ENCODE measurements at places on chromosomes 11 and 22.

DNA sequence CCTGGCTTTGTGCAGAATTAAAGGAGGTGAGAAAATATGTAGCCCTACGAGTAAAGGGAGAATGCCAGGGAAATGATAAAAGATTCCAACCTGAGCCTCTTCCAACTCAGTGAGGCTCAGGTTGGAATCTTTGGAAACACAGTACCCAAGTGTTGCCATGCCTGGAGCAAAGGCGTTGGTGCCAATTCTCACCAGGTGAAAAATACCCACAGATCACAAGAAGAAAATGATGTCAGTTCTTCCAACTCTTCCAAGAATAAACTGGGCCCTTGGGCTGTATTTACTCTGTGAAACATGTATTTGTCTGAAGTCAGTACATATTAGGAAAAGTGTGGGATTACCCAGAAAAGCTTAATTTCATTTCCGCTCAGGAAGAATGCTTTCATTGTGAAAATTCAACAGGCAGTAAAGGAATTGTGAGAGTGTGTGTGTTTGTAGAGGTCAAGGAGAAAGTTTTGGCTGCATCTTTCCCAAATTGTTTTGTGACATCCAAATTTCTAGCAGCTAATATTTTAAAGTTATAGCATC lies 235.3 kb upstream of the MPPED2 start:
- DNase-seq: no peak

DNA sequence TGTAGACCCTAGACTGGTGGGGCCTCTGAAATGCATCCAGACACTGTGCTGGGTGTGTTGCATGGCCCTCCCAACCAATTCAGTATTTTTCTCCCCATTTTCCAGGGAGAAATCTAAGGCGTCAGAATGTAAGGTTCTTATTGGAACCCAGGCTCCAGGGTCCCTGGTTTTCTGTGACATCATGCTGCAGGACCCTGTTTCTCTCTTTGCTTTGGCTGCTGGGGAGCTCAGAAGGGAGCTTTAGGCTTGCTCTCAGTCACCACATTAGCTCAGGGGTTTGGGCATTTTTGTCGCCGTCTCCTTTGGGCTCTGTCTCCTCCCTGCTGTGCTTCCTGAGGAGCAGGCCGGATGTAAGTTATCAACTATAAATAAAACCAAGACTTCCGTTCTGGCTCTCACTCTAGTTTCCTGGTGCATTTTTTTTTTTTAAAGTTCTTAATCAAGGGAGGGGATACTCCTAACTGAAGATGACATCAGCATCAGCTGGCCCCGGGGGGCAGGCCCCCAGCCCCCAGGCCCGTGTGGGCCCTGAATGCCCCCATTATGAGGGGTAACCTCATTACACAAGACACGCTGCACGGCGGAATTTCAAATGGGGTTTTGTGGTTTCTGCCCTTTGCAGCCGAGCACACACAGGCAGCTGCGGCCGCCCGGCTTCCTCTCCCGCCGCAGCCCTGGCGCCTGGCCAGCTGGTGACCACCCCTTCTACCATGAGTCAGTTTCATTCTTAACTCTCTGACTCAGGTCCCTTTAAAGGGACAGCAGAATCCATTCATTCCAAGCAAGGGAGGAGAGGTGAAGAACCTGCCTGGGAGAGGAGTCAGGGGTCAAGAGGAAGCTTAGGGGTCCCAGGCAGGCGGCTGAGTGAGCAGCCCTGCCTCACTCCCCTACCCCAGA lies 3.2 kb downstream of the MYEOV start:
- peak; percentile 51 for DNase-seq

DNA sequence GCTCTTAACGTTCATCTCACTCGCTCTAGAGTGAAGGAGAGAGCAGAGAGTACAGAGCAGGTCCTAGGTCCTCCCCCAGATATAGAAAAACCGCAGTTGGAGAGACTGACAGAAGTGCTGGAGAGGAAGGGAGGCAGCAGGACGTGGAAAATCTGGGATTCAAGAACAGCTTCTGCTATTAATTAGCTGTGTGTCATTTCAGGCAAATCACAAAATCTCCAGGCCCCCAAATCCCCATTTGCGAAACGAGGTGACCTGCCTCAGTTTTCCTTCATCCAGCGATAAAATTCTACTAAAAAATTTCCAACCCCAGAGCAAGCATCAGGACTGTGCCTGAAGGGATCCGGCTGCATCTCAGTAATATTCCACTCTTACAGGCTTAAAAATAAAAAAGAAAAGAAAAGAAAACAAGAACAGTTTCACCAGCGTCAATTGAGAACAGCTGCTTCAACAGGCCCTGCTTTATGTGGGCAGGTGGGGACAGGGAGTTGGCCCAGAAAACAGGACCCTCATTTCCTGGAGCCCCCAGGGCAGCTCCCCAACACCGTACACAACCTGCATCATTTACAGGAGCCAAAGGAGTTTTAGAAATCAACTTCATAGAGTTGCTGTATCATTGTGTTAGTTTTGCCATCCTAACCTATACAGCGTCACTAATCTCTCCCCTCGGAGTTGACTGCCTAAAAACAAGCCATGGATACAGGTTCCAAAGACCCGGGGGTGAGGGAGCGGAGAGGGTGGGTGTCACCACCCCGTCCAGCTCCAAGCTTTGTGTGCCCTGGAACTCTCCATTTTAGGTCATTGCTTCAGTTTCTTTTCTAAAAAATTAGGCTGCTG lies 2.3 kb upstream of the MALAT1 start:
- DNase-seq: no peak

GRCh38 chr11:84685976-84686375 lies 941.2 kb downstream of the DLG2 start:
- no peak for DNase-seq

GRCh38 chr11:116703421-116703820 lies 69.4 kb downstream of the BUD13 start:
- no peak for DNase-seq

- DNase-seq: no peak
These were observed 44.6 kb downstream of the LMO2 start for GRCh38 chr11:33847251-33847650.

DNA sequence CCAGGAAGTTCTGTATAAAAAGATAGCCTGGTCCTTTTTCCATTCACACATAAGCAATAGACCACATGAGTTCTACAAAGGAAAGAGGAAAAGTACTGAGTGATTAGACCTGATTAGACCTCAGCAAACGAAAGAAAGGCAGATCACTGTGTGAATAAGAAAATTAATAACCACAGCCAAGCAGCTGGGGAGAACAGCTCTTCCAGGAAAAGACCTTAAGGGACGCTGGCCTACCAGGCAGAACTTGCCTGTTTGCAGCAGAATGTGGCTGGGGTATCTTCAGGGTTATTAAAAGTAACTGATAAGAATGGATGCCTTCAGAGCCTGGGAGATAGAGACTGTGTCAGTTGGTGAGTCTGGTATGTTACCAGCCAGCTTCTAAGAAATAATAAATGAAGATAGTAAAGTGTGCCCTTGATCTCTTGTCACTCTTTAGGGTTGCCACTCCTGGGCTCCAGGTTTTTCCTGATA lies 172.9 kb downstream of the DBX1 start:
- no peak for DNase-seq

- DNase-seq: no peak
These were observed 3.1 kb downstream of the CERK start for GRCh38 chr22:46734830-46735453.

- no peak for DNase-seq
These were observed 1.3 kb downstream of the WEE1 start for GRCh38 chr11:9574622-9575259.

DNA sequence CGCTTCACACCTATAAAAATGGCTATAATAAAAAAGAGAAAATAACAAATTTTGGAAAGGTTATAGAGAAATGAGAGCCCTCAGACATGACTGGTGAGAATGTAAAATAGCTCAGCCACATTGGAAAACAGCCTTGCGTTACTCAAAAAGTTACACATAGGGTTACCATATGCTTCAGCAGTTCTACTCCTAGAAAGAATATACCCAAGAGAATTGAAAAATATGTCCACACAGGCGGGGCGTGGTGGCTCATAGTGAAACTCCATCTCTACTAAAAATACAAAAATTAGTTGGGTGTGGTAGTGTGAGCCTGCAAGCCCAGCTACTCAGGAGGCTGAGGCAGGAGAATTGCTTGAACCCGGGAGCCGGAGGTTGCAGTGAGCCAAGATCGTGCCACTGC lies 7.6 kb upstream of the JHY start:
- DNase-seq: no peak

DNA sequence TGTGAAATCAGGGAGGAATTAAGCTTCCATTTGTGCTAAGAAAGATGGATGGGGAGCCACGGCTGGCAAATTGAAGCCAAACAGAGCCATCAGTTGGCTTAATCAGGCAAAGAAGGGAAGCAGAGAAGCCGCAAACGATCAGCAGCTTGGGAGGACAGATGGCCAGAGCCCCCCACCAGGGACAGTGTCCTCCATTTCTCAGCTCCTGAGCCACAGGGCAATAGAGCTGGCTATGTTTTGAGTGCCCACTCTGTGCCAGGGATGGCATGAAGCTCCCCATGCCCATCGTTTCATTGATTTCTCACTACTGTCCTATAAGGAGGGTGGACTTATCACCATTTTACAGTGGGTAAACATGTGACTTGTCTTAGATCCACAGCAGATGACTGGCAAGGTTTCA lies 126.3 kb upstream of the ASPHD2 start:
- no peak for DNase-seq

GRCh38 chr22:50612528-50613221 lies 12.1 kb downstream of the MAPK8IP2 start:
- no peak for DNase-seq

DNA sequence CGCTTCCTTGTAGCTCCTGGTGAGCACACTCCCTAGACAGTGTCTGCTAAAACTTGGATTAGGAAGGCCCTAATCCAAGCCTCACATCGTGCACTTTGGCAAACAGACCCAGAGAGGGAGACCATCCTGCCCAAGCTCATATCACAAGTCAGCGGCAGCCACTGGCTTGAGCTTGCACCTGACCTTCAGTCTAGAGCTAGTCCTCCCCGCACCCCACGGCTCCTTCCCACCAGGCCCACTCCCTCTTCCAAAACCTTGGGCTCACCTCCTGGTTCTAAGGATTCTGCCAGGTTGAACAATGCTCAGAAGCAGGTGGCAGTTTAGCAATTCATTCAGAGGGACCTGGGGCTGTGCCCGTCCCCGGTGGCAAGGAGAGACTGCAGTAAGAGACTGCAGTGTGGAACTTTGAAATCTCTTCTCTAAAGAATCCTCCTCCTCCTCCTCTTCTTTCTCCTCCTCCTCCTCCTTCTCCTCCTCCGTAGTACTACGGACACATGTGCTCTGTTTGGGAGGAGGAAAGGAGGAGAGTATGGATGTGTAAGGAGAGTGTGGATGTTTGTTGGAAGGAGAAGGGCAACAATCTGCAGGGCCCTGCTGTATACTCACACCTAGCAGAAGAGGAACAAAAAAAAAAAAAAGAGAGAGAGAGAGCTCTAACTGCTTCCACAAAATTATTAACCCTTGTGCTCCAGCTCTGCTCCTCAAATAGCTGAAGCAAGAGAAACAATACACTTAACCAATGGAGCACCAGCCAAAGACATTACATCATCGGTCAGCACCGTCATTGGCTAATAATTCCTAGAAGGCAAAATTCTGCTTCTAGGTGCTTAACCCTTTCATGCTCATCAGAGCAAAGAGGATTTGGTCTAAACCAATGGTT lies 6.0 kb downstream of the SYN3 start:
- DNase-seq: no peak

DNA sequence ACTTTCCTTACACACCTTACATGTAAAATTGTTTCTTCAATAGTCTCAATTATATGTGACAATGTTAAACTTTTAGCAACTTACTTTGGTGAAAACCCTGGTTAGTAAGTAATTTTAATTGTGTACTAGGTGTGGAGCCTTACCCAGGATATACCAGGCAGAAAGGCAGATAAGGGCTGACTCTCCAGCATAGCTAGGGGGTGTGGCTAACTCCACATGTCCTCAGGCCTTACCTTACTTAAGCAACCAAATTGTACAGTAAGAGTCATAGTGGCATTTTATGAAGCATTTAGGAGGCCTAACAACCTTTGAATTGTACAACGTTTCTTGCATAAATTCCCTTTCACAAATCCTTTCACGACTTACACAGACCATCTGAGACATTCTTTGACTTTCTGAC lies 118.2 kb upstream of the OR9Q1 start:
- no peak for DNase-seq

DNA sequence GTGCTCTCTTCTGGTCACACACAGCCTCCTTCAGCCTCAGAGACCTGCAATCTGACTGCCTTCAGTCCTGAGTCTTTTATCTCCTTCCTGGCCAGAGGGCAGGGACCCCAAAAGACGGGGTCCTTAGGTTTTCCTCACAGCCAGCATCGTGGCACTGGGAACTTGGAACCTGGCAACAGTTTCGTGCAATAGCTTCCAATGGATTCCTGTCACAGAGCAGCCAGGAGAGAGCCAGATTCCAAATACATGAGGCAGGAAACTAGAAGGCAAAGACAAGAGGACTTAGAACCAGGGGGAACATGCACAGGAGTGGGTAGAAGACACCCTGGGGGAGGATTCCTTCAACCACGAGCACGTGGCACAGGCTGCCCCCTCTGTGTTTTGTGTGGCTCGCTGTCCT lies 48.6 kb downstream of the C11orf91 start:
- no peak for DNase-seq

- DNase-seq: no peak
These were observed 337.9 kb downstream of the LRRC4C start for GRCh38 chr11:41121600-41121999.

- no peak for DNase-seq
These were observed 761.4 kb downstream of the KCNA4 start for GRCh38 chr11:29255401-29255800.

- DNase-seq: no peak
These were observed 710 bp downstream of the ATP5MGL start for GRCh38 chr22:42639541-42640241.

DNA sequence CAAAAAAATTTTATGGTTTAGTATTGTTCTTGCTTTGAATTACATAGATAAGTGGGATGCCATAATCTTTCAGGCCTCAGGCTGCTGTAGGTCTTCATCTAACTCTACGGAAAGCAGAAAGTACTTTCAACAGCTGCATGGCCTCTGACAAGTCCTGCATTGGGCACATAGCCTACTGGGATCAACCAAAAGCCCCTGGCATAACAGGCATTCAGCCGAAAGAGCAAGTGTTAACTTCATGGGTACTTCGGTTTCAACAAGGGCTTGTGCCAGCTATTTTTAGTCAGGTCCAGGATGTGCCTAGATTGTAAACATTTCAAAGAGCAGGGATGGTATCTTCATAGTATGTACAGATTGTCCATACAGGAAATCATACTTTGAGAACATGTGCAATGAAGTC lies 3.1 kb downstream of the SLN start:
- no peak for DNase-seq

DNA sequence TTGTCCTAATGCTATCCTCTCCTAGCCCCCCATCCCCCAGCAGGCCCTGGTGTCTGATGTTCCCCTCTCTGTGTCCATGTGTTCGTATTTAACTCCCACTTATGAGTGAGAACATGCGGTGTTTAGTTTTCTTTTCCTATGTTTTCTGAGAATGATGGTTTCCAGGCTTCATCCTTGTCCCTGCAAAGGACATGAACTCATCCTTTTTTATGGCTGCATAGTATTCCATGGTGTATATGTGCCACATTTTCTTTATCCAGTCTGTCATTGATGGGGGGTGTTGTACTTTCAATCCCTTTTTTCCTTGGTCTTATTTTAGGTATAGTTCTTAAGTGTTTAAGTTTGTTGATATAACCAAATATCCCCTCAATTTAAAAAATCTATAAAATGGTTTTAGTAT lies 23.9 kb downstream of the EP300 start:
- DNase-seq: no peak
